Mononuclear cell (primary cell): ENCODE measurements at places on chromosomes 1 and 21. TPM values are rescaled to one million over a fixed set of nuclear protein-coding genes. Genes with fewer than 3 reads are reported as not detected.

NTRK1 gene
- total RNA-seq = 0.31 TPM

WNT9A gene
- total RNA-seq = under 0.01 TPM

ANKRD34A gene
- total RNA-seq = 0.42 TPM

LRRC38 gene
- total RNA-seq = not detected

IFI44 gene
- total RNA-seq = 55.1 TPM

PI4KB gene
- 38.0 TPM for total RNA-seq
